ENCODE measurements at places on chromosomes 2 and 18. TPM values are rescaled to one million over a fixed set of nuclear protein-coding genes. Genes with fewer than 3 reads are reported as not detected.
A peak's percentile ranks its signal among the peaks of the same experiment; 100 is the strongest.

DNA sequence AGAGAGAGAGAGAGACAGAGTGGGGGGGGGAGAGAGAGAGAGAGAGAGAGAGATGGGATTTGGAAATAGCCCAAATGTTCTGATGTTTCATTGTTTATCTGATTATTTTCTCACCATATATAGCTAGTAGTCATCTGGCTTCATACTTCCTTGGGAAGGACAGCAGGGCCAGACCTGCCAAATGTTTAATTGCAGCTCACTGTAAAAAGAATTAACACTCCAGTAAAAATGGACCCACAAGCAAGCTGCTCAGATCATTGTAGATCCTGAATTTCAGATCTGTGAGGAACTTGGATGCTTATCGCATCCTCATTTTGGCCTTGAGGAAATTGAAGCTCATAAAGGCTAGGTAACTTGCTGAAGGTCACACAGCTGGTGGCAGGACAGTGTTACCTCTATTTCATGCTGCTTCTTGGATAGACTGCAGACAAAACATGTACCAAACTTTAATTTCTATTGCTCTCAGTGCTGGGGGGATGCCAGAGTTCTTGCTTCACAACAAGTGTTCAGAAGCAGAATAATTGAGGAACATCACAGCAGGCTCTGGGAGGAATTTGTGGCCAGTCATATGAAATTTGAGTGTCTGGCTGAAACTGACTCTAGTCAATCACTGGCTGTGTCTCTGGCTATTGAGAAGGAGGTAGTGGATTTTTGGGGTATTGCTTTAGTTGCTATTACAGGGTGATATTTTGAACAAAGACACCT is 223.5 kb downstream of the PIK3C3 start:
- H3K36me3 ChIP-seq, result no peaks in the 10 kb centered on the region
- no peaks in the 10 kb centered on the region for H3K27me3 ChIP-seq
- H3K4me3 ChIP-seq, result no peak overlapping the region
- no peaks in the 10 kb centered on the region for H3K4me1 ChIP-seq
- H3K27ac ChIP-seq, result no peak overlapping the region
- DNase-seq, result no peak

The MCFD2 gene
- total RNA-seq, result 196 TPM

DNA sequence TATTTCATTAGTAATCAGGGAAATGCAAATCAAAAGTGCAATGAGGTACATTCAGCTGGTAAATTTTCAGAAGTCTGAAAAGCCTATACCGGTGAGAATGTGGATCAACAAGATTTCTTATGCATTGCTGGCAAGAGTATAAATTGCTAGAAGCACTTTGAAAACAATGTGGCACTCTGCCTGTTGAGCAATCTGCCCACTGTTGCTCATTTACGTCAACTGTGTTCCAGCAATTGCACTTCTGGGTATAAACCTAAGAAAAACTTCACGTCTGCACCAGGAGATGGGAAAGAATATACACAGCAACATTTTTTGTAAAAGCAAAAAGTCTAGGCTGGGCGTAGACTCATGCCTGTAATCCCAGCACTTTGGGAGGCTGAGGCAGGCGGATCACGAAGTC is 40.8 kb downstream of the MTERF4 start:
- no peak for DNase-seq
- H3K27ac ChIP-seq, result no peak overlapping the region
- no peaks in the 10 kb centered on the region for H3K36me3 ChIP-seq
- no peak overlapping the region for H3K4me3 ChIP-seq
- H3K27me3 ChIP-seq, result no peaks in the 10 kb centered on the region

The DSG1 gene
- total RNA-seq, result 0.70 TPM

DNA sequence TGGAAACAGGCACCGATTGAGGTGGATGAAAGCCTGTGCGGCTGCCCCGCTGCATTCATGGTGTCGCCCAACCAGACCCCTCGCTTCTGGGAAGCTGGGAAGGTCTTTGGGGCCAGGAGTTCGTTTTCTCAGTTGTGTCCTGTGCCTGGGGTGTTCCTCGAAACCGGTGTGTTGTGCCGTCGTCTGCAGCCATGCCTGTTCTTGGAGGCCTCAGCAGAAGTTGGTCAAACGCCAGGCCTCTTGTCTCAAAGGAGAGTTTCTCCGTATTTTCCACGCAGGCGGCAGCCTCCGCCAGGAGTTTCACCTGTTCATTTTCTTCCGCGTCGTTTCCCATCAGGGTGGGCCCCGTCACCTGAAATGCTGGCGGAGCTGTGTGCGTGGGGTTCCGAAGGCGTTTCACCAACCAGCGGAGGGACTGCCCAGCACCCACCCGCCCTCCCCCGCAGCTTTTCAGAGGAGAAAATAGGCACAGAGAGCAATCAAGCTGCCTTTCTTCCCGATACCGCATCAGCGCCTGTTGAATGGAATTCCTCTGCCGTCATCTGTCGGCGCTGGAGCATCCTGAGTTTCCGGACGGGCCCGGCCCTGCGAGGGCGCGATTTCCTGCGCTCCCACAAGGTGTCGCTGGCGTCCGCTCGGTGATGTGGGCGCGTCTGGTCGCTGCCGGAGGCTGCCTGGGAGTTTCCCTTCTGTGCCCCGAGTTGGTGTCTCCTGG is 17.0 kb upstream of the NFATC1 start:
- peak; percentile 89 for DNase-seq
- no peaks in the 10 kb centered on the region for H3K4me1 ChIP-seq
- no peaks in the 10 kb centered on the region for H3K36me3 ChIP-seq
- no peak overlapping the region for H3K27ac ChIP-seq

- no peak for DNase-seq
- H3K27ac ChIP-seq, result no peak overlapping the region
- no peaks in the 10 kb centered on the region for H3K36me3 ChIP-seq
- no peaks in the 10 kb centered on the region for H3K4me1 ChIP-seq
- no peak overlapping the region for H3K4me3 ChIP-seq
- no peaks in the 10 kb centered on the region for H3K27me3 ChIP-seq
These were observed 7.7 kb downstream of the CCDC178 start for GRCh38 chr18:33432857-33433256.

DNA sequence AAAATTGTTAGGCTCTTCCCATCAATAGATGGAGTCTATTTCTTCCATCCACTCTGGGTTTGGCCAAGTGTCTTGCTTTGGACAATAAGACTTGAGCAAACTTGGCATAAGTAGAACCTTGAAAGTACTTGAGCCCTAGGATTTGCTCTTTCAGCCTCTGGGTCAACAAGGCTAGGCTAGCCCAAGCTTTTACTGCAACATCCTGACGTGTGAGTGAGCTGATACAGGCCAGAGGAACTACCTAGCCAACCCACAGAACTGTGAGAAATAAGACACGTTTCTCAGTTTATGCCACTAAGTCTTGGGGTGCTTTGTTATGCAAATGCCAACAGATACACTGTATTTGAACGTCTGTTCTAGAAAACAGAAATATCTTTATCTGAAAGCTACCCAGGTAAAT is 71.9 kb downstream of the LRP2 start:
- no peak for DNase-seq
- H3K27me3 ChIP-seq, result no peaks in the 10 kb centered on the region
